ENCODE measurements at places on chromosomes 3 and 15. TPM values are rescaled to one million over a fixed set of nuclear protein-coding genes. Genes with fewer than 3 reads are reported as not detected.

PTH1R gene
- total RNA-seq: 0.18 TPM

KLF15 gene
- 0.18 TPM for total RNA-seq

GPR156 gene
- total RNA-seq: 0.28 TPM

PKM gene
- total RNA-seq: 3,859 TPM

KLHL40 gene
- not detected for total RNA-seq

Data from IMR-90 (cell line).